Immature natural killer cell (primary cell): ENCODE measurements at places on chromosomes 2 and 18. TPM values are rescaled to one million over a fixed set of nuclear protein-coding genes. Genes with fewer than 3 reads are reported as not detected.
A peak's percentile ranks its signal among the peaks of the same experiment; 100 is the strongest.

GRCh38 chr2:23482607-23483006, 97.6 kb downstream of the KLHL29 start:
- no peaks in the 10 kb centered on the region for H3K4me1 ChIP-seq
- H3K36me3 ChIP-seq = no peaks in the 10 kb centered on the region
- no peak overlapping the region for H3K27ac ChIP-seq
- DNase-seq = no peak
- no peak overlapping the region for H3K4me3 ChIP-seq
- peaks cover 4% of the 10 kb centered on the region for H3K27me3 ChIP-seq

The TMEM182 gene
- 6.2 TPM for polyA plus RNA-seq

The TUBA3E gene
- not detected for polyA plus RNA-seq

DNA sequence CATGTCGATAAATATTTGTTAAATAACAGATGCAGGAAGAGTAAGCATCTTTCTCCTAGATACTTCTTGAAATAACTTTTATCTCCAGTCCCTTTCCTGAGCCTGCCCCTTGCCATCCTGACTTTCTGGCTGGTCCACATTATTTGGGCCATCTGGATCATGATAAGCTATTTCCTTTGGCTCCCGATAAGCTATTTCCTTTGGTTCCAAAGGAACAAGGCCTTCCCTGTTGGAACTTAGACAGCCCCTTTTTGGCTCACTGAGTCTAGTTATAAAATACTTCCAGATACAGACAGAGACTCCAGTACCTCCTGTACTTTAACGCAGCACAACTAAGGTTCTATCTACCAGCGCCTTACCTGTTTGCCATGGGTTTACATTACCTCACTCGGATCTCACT, 205.3 kb upstream of the CCDC150 start:
- H3K4me1 ChIP-seq = no peaks in the 10 kb centered on the region
- H3K36me3 ChIP-seq = no peaks in the 10 kb centered on the region
- DNase-seq = no peak
- H3K27me3 ChIP-seq = no peaks in the 10 kb centered on the region
- H3K27ac ChIP-seq = no peak overlapping the region
- H3K4me3 ChIP-seq = no peak overlapping the region

- H3K36me3 ChIP-seq = peaks cover 14% of the 10 kb centered on the region
- no peaks in the 10 kb centered on the region for H3K4me1 ChIP-seq
- H3K27me3 ChIP-seq = no peaks in the 10 kb centered on the region
- no peak overlapping the region for H3K27ac ChIP-seq
- H3K4me3 ChIP-seq = no peak overlapping the region
- no peak for DNase-seq
Measured at GRCh38 chr2:7755879-7756278, 838.7 kb downstream of the RNF144A start.

The TMEM247 gene
- not detected for polyA plus RNA-seq

DNA sequence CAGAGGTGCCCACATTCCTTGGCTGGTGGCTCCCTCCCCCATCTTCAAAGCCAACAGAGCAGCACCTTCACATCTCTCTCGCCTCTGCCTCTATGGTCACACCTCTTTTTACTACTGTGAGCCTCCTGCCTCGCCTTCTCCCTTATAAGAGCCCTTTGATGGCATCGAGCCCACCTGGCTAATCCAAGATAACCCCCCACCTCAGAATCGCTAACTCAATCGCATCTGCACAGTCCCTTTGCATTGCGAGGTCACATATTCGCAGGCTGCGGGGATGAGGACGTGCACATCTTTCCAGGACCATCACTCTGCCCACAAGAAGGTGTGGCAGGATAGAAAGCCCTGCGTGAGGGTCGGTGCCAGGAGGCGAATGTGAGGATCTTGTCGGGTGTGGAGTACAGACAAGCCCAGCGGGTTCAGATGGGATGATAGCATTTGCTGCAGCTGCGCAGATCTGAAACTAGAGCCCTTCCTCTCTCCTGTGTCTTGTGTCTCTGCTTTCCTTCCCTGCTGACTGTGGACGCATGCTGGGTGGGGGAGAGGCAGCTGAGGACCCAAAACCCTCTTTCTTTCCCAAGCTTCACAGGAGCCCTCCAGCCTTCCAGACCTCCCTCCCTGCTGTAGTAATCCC, 148.3 kb upstream of the HDAC4 start:
- H3K4me1 ChIP-seq = peaks cover 25% of the 10 kb centered on the region
- H3K36me3 ChIP-seq = no peaks in the 10 kb centered on the region
- no peak overlapping the region for H3K4me3 ChIP-seq

The KATNAL2 gene
- not detected for polyA plus RNA-seq

- peaks cover 12% of the 10 kb centered on the region for H3K4me1 ChIP-seq
- peaks cover 3% of the 10 kb centered on the region for H3K27me3 ChIP-seq
- no peak overlapping the region for H3K27ac ChIP-seq
- DNase-seq = no peak
Measured at GRCh38 chr2:39247512-39248043, 3.8 kb upstream of the CDKL4 start.

The FAM117B gene
- 2.2 TPM for polyA plus RNA-seq

- H3K4me1 ChIP-seq = no peaks in the 10 kb centered on the region
- no peaks in the 10 kb centered on the region for H3K36me3 ChIP-seq
- H3K4me3 ChIP-seq = no peak overlapping the region
Measured at GRCh38 chr2:26463244-26464192, 14.4 kb downstream of the OTOF start.

DNA sequence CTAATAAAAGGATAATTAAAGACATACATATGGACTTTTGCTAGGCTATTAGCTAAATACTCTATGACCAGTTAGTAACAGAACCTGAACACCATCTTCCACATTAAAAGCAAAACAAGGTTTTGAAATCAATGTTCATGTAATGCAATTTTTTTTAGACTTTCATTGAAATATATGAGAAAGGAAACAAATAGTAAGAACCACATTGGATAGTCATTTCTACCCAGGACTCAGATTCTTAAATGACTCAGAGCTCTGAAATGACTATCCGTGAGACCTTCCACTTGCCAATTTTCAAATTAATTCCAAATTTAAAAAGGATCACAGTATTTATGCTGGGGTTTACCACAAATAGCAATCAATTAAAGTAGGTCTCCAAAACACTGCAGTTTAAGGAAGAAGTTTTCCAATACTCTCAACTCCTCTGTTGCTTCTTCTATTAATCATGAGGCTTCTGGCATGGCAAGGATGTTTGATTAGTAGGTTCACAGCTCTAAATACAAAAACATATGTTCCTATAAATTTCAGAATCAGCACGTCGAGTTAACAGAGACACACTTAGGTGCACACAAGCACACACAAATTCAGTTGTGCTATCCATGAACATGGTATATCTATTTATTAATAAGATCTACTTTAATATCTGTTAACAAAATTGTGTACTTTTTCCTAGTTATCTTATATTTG, 841.0 kb downstream of the RNF144A start:
- no peaks in the 10 kb centered on the region for H3K27me3 ChIP-seq
- H3K36me3 ChIP-seq = peaks cover 20% of the 10 kb centered on the region
- H3K27ac ChIP-seq = no peak overlapping the region
- H3K4me1 ChIP-seq = no peaks in the 10 kb centered on the region

DNA sequence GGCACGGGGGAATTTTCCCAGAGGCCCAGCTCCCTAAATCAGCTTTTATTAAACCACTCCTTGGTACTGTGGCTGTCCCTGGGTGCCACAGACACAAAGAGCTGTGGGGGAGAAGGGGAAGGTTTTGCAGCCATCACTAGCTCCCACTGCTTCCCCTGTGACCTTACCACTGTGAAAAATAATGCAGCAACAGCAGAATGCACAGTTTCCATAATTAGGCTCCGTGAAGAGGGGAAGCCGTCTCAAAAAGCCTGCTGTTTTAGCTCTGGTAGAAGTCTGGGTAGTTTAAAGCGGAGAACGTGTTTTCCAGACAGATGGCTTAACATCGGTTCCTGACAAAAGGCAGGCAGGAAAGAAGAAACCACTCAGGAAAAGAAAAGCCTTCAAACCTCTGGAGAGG, 27.5 kb upstream of the CAB39 start:
- H3K36me3 ChIP-seq = no peaks in the 10 kb centered on the region
- no peak overlapping the region for H3K4me3 ChIP-seq
- no peaks in the 10 kb centered on the region for H3K4me1 ChIP-seq
- no peak overlapping the region for H3K27ac ChIP-seq
- H3K27me3 ChIP-seq = no peaks in the 10 kb centered on the region

DNA sequence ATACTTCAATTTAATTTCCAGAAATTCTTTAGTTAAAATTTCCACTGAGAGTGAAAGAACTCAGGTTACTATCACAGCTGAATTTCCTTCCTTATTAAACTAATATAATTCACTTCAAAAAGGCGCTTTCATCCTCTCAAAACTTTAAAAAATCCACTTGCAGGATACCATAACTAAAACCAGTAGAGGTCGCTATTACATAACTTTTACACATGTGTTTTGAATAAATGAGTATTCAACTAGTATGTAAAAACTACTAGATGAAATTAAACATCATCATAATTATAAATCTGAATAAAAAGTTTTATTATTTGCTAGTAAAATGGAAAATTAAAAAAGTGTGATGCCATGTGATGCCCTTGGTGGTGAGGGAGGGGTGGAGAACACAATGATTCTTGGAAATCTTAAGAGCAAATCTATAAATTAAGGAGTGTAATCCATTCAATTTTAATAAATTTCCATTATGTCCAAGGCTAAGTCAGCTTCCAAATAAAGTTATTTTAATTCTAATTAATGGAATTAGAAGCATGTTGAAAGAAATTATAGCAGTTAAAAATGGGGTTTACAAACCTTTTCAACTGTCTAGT, 61.4 kb downstream of the SOS1 start:
- peak; percentile 53 for DNase-seq
- H3K36me3 ChIP-seq = peaks cover 4% of the 10 kb centered on the region
- peaks cover 25% of the 10 kb centered on the region for H3K4me1 ChIP-seq
- no peak overlapping the region for H3K4me3 ChIP-seq
- H3K27ac ChIP-seq = no peak overlapping the region
- H3K27me3 ChIP-seq = no peaks in the 10 kb centered on the region

- no peak overlapping the region for H3K4me3 ChIP-seq
- DNase-seq = no peak
- H3K4me1 ChIP-seq = no peaks in the 10 kb centered on the region
Measured at GRCh38 chr2:110869472-110870446, 137.4 kb downstream of the ACOXL start.
